ENCODE measurements at places on chromosomes 5 and 9. TPM values are rescaled to one million over a fixed set of nuclear protein-coding genes. Genes with fewer than 3 reads are reported as not detected.

- DNase-seq, result no peak
Observed at GRCh38 chr9:129676975-129677374, 11.5 kb downstream of the PRRX2 start.

GRCh38 chr5:113065626-113066025, 89.0 kb downstream of the DCP2 start:
- no peak for DNase-seq

- DNase-seq, result no peak
Observed at GRCh38 chr5:180142021-180142765, 66.8 kb downstream of the RASGEF1C start.

DNA sequence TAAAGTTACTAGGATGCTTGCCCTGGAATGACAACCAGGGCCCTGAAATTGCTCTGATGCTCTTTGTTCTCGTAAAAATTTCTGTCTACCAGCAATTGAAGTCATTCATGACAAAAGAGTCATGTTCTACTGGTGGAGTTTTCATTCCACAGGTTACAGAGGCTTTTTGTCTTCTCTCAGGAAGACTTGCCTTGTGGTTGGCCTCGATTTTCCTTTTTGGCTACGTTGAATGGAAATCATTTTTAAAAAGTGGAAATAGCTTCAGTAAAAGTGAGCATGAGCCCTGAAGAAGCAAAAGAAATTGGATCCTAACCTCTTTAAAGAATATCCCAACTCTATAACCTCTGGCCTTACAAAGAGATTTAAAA, 255.2 kb downstream of the AOPEP start:
- no peak for DNase-seq

GRCh38 chr9:134317790-134318414, 8.4 kb upstream of the RXRA start:
- DNase-seq, result no peak

- DNase-seq, result no peak
Observed at GRCh38 chr5:74631081-74631953, 9.2 kb downstream of the ENC1 start.

DNA sequence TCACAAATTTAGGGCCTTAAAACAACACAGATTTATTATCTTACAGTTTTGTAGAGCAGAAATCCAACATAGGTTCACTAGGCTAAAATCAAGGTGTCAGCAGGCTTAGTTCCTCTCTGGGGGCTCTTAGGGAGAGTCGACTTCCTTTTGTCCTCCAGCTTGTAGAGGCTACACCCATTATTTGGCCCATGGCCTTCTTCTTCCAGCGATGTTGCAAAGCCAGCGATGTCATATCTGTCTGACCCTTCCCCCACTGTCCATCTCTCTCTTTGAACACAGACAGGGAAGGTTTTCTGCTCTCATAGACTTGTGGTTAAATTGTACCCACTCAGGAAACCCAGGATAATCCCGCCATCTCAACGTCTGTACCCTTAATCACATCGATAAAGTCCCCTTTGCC, 60.3 kb upstream of the SHB start:
- DNase-seq, result no peak

DNA sequence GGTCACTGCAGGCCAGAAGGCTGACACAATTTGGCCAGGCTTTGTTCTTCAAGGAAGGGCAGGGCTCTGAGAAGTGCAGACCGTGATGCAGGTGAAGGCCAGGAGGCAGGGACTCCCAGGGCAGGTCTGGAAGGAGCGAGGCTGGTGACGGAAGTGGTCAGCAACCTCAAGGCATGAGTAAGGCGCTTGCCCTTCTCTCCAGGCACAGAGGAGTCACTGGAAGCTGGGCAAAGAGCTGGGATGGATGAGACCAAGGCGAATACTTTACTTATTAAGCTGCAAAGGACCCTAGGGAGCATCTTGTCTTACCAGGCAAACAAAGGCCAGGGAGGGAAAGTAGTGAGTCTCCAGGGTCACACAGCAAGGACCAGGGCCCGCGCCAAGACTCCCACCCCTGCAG, 18.6 kb downstream of the IRF1 start:
- DNase-seq, result no peak

The TAL2 gene
- not detected for total RNA-seq

DNA sequence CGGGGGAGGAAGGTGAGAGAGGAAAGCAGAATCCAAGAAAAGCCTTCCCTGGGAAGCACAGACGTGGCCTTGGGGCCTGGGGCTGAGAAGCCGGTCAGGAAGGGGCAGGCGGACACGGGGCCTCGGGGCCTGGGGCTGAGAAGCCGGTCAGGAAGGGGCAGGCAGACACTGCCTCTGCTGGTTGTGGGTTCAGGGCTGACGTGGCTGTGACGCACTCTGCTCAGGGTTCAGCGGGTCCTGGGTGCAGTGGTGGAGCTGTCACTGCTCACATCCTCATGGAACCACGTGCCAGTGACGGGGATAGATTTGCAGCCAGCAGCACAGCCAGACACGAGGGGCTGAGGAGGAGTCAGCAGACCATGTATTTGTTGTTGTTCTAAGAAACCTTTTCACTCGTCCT, 12.8 kb downstream of the PAEP start:
- no peak for DNase-seq

- no peak for DNase-seq
Observed at GRCh38 chr5:15159606-15160005, 288.0 kb upstream of the ANKH start.

The PCDH12 gene
- total RNA-seq, result not detected

The CATSPER3 gene
- 0.13 TPM for total RNA-seq

- DNase-seq, result no peak
Observed at GRCh38 chr9:90523958-90524357, 118.7 kb downstream of the DIRAS2 start.

The ZNF474 gene
- 0.68 TPM for total RNA-seq

Data from kidney epithelial cell (primary cell).